ENCODE measurements at places on chromosomes 2 and 18.

DNA sequence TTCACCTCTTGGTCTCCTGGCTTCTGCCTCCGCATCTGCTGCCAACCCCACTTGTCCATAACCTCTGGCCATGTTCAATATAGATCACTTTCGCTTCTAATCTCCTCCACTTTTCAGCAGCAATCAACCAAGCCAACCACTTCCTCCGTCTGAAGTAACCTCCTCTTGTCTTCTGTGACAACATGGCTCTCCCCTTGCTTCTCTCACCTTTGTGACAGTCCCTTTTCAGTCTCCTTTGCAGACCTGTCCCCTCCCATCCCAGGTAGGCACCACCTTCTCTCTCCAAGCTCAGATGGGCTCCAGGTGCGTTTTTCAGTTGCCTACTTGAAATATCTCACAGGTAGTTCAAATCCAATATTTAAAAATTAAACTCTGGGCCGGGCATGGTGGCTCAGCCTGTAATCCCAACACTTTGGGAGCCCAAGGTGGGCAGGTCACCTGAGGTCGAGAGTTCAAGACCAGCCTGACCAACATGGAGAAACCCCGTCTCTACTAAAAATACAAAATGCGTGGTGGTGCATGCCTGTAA is 4.7 kb upstream of the PSD4 start:
- H3K4me3 ChIP-seq: no peak overlapping the region
- no peaks in the 10 kb centered on the region for H3K4me1 ChIP-seq
- no peaks in the 10 kb centered on the region for H3K27me3 ChIP-seq
- no peak for DNase-seq

DNA sequence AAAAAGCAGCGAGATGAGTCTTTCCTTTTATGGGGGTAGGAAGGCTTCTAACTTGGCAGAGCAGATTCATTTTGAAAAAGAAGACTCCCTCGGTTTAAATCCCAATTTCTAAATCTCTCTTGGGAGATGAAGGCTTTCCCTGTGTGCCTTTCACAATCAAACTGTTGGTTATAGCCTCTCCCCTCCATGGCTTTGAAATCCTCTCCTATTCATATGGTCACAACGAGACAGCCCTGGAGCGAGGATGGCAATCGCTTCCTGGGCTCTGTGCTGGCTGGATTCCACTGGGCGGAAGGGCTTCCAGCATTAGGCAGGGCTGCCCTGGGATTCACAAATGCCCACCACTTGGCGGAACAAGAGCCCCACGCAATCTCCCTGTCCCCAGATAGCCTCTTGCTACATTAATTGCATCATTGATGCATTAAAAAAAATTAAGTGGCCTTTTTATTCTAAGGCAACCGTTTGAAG is 1.6 kb downstream of the CAVIN2 start:
- H3K27ac ChIP-seq: no peak overlapping the region
- H3K27me3 ChIP-seq: no peaks in the 10 kb centered on the region
- H3K4me1 ChIP-seq: peaks cover 4% of the 10 kb centered on the region
- no peaks in the 10 kb centered on the region for H3K36me3 ChIP-seq
- no peak for DNase-seq
- H3K4me3 ChIP-seq: no peak overlapping the region

GRCh38 chr2:11073776-11074175 is 81.5 kb upstream of the SLC66A3 start:
- H3K4me3 ChIP-seq: no peak overlapping the region
- H3K36me3 ChIP-seq: no peaks in the 10 kb centered on the region
- no peak for DNase-seq
- no peaks in the 10 kb centered on the region for H3K27me3 ChIP-seq
- H3K4me1 ChIP-seq: peaks cover 21% of the 10 kb centered on the region
- H3K27ac ChIP-seq: no peak overlapping the region

- 0 out of 2 replicates have a peak overlapping the region, but pooled peaks have one; percentile 23 for H3K27ac ChIP-seq
- H3K4me1 ChIP-seq: peaks cover 23% of the 10 kb centered on the region
- DNase-seq: peak; percentile 93
- no peak overlapping the region for H3K4me3 ChIP-seq
- H3K36me3 ChIP-seq: no peaks in the 10 kb centered on the region
Measured at GRCh38 chr2:190759749-190760213, 110.9 kb downstream of the NAB1 start.

- H3K27me3 ChIP-seq: no peaks in the 10 kb centered on the region
- H3K36me3 ChIP-seq: no peaks in the 10 kb centered on the region
- H3K4me1 ChIP-seq: peaks cover 56% of the 10 kb centered on the region
Measured at GRCh38 chr18:59715966-59716369, 18.7 kb upstream of the CCBE1 start.

DNA sequence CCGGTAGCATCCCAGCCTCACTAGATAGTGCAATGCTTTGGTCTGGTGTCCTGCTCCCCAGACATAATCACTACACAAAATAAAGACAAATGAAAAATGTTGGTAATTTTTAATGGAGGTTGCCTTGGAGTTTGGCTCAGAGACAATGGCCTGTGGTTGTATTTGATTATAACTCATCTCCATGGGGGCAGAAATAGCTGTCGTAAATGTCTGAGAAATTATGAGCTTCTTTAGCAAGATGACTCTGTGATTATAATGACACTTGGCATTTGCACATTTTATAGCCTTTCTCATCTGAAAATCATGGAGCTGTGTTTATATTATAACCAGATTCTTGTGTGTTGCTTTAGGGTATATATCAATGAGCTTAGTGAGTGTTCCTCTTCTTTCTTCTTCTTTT is 1779.7 kb upstream of the CELF4 start:
- no peak overlapping the region for H3K27ac ChIP-seq
- no peak for DNase-seq
- no peaks in the 10 kb centered on the region for H3K36me3 ChIP-seq
- H3K4me1 ChIP-seq: no peaks in the 10 kb centered on the region

DNA sequence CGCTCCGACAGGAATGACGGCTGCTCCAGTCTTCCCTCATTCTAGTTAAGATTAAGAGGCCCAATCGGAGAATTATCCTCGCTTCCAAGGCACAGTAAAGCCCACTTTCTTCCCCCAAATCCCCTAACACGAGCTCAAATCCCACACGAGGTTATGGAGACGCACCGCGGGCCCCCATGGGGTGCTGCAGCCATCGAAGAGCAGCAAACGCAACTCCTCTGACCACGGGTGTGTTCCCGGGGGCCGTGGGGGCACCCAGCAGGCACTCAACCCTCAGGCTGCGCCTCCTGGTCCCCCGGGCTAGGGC is 446 bp downstream of the COPS9 start:
- H3K4me1 ChIP-seq: peaks cover 24% of the 10 kb centered on the region
- H3K4me3 ChIP-seq: peak overlapping the region; percentile 99
- DNase-seq: no peak
- H3K27ac ChIP-seq: no peak overlapping the region
- H3K27me3 ChIP-seq: no peaks in the 10 kb centered on the region

DNA sequence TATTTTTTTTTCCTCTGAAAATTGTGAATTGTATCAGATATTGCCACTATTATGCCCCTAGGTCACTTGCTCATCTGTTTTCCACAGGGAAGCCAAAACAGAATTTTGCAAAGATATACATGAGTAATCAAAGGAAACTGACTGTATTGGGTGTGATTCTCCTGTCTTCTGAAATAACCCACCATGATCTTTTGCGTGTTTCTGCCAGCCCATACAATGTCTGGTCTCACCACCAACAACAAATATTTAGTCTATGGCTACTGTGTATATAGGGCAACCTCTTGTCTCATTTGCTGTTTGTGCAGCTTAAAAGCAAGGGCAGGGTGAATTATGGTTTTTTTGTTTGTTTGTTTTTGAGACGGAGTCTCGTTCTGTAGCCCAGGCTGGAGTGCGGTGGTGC is 26.5 kb downstream of the EPAS1 start:
- H3K27me3 ChIP-seq: no peaks in the 10 kb centered on the region
- H3K4me3 ChIP-seq: no peak overlapping the region
- DNase-seq: no peak
- H3K36me3 ChIP-seq: no peaks in the 10 kb centered on the region
- peaks cover 29% of the 10 kb centered on the region for H3K4me1 ChIP-seq

DNA sequence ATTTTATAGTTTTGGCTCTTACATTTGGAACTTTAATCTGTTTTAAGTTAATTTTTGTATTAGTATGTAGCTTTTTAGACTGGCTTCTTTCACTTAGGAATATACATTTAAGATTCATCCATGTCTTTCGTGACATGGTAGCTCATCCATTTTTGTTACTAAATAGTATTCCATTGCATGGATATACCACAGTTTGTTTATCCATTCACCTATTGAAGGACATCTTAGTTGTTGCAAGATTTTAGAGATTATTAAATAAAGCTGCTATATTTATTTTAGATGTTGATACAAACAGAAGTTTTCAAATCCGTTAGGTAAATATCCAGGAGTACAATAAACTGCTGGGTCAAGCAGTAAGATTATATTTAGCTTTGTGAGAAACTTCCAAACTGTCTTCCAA is 58.0 kb upstream of the ZNF521 start:
- H3K27me3 ChIP-seq: peaks cover 34% of the 10 kb centered on the region
- DNase-seq: no peak
- no peaks in the 10 kb centered on the region for H3K4me1 ChIP-seq
- H3K36me3 ChIP-seq: no peaks in the 10 kb centered on the region
- no peak overlapping the region for H3K27ac ChIP-seq

DNA sequence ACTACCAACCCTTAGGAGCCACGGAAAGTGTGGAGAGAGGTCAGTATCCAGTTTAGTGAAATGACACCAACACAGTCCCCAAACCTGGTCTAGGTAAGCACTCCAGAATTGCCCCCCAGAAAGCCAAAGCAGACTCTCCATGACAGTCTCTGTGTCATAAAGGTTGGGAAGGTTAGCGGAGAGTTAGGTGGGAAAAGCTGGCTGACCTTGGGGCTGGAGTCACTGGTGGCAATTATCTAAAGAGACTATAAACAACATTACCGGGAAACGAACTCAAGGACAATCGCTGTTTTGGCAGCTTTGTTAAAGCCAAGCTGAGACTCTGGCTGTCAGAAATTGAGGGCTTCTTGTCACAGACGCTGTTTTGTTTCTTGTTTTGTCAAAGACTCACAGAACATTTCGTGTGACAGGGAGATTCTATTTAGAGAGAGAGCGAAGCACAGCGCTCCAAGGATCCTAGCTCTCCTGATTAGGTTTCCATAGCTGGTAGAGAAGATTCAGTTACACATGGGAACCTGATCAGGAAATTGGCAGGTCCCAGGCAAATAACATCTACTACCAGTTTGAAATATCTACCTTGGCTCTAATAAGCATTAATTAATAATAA is 111.3 kb downstream of the LNPK start:
- H3K36me3 ChIP-seq: no peaks in the 10 kb centered on the region
- no peaks in the 10 kb centered on the region for H3K4me1 ChIP-seq
- no peak overlapping the region for H3K27ac ChIP-seq
- no peak for DNase-seq
- H3K4me3 ChIP-seq: no peak overlapping the region

- no peaks in the 10 kb centered on the region for H3K4me1 ChIP-seq
- H3K4me3 ChIP-seq: no peak overlapping the region
- no peaks in the 10 kb centered on the region for H3K27me3 ChIP-seq
- H3K36me3 ChIP-seq: no peaks in the 10 kb centered on the region
Measured at GRCh38 chr2:24785671-24786321, 7.4 kb downstream of the PTRHD1 start.

GRCh38 chr2:219418155-219419011 is at the start of gene DES:
Gene DES (plus strand): TSS chr2:219418377. CDS start chr2:219418463, 86 bp downstream.
- DNase-seq: no peak
- H3K4me1 ChIP-seq: no peaks in the 10 kb centered on the region
- no peak within 1 kb of the TSS for H3K27ac ChIP-seq
- H3K4me3 ChIP-seq: no peak within 1 kb of the TSS
- H3K36me3 ChIP-seq: no peaks in the 10 kb centered on the region

- no peak overlapping the region for H3K4me3 ChIP-seq
- H3K27ac ChIP-seq: peak overlapping the region; percentile 93
- H3K4me1 ChIP-seq: peaks cover 49% of the 10 kb centered on the region
Measured at GRCh38 chr18:23284629-23285028, 149.3 kb downstream of the CABLES1 start.

DNA sequence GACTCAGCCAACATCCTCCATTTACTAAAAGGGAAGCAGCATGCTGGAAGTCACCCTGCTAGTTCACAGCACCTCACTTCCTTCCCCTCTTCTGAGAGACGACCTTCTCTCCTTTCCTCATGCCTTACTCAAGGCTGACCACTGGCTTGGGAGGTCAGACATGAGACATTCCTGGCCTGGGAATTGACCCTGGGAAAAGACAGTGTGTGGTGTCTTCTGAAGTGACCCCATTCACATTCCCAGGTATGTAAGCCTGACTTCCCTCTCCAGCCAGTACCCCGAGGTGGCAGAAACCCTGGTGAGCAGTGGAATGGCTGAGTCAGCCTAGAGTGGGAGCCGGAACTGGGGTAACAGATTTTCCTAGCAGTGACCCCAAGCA is 92.4 kb downstream of the PLB1 start:
- no peak for DNase-seq
- no peak overlapping the region for H3K4me3 ChIP-seq
- H3K27me3 ChIP-seq: no peaks in the 10 kb centered on the region
- no peak overlapping the region for H3K27ac ChIP-seq
- no peaks in the 10 kb centered on the region for H3K36me3 ChIP-seq

GRCh38 chr2:118249531-118249930 is 161.3 kb downstream of the INSIG2 start:
- H3K27ac ChIP-seq: peak overlapping the region; percentile 89
- no peak overlapping the region for H3K4me3 ChIP-seq
- H3K27me3 ChIP-seq: no peaks in the 10 kb centered on the region
- H3K36me3 ChIP-seq: no peaks in the 10 kb centered on the region

DNA sequence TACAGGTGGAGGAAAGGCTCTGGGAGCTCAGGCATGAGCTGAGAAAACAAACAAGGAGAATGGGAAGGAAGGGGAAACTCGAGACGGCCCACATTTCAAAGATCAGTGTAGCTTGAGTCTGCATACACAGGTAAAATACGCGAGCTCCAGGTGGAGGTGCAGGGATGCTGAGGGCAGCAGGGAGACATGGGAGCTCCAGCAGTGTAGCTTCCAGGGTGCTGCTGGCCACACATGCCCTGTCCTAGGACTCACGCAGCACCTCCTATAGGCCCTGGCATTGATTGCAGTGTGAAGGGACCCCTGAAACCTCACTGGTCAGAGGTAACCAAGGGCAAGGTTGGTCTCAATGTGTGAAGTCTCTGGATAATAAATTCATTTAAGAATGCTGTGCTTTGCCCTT is 362.8 kb upstream of the HS6ST1 start:
- H3K4me1 ChIP-seq: no peaks in the 10 kb centered on the region
- H3K27me3 ChIP-seq: peaks cover 37% of the 10 kb centered on the region
- H3K4me3 ChIP-seq: no peak overlapping the region
- H3K27ac ChIP-seq: no peak overlapping the region
- no peak for DNase-seq

DNA sequence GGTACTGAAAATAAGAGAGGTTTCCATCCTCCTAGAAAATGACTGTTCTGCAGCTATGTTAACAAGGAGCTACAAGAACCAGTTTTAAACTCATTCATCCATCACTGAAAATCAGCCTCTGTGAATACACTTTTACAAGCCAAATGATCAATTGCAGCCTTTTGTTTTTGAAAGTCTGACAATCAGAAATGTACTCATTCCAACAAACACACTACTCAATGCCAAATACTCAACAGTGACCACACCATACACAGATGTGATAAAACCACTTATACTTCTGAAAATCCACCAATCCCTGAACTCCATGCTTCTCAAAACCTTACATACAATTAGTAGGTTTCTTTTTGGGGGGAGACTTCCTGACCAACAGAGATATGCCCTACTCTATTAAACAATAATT is 663.9 kb upstream of the CHAC2 start:
- no peaks in the 10 kb centered on the region for H3K36me3 ChIP-seq
- peak overlapping the region; percentile 71 for H3K27ac ChIP-seq
- H3K27me3 ChIP-seq: no peaks in the 10 kb centered on the region
- peaks cover 21% of the 10 kb centered on the region for H3K4me1 ChIP-seq
- no peak overlapping the region for H3K4me3 ChIP-seq
- DNase-seq: peak; percentile 23

GRCh38 chr2:153972412-153972811 is 100.7 kb downstream of the GALNT13 start:
- no peak overlapping the region for H3K27ac ChIP-seq
- no peaks in the 10 kb centered on the region for H3K4me1 ChIP-seq
- DNase-seq: no peak
- no peak overlapping the region for H3K4me3 ChIP-seq
- H3K27me3 ChIP-seq: no peaks in the 10 kb centered on the region
- no peaks in the 10 kb centered on the region for H3K36me3 ChIP-seq

Data from PC-3 (cell line).